Neural progenitor cell (in vitro differentiated cells): ENCODE measurements at places on chromosomes 3 and 15. TPM values are rescaled to one million over a fixed set of nuclear protein-coding genes. Genes with fewer than 3 reads are reported as not detected.

Gene MOBP
- total RNA-seq: not detected in 2 replicates

DNA sequence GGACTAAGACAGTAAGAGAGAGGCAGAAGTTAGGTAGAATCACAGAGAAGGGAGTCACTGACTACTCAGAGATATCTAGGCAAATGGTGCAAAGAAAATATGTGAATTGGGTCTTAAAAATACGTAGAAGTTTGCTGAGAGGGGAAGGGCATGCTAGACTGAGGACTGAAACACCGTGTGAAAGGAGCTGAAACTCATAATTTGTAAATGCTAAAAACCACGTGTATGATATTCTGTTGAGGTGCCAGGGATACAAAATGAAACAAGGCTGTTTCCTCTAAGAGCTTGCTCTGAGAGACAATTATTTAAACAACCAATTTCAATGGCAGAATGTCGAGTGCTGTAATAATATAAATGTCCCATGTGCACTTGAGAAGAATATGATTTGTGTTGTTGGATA lies 47.2 kb downstream of the NCK1 start:
- H3K27me3 ChIP-seq: no peaks in the 10 kb centered on the region
- peaks cover 5% of the 10 kb centered on the region for H3K4me1 ChIP-seq
- H3K27ac ChIP-seq: no peak overlapping the region
- peaks cover 4% of the 10 kb centered on the region for H3K36me3 ChIP-seq

Gene GUCA1C
- not detected in 2 replicates for total RNA-seq

GRCh38 chr15:73578026-73578425 lies 55.2 kb downstream of the NPTN start:
- DNase-seq: no peak
- H3K27me3 ChIP-seq: no peaks in the 10 kb centered on the region
- no peaks in the 10 kb centered on the region for H3K36me3 ChIP-seq
- no peak overlapping the region for H3K27ac ChIP-seq
- H3K4me3 ChIP-seq: no peak overlapping the region
- no peaks in the 10 kb centered on the region for H3K4me1 ChIP-seq

Gene NEK10
- total RNA-seq: 0.54 and 1.1 TPM in 2 replicates

GRCh38 chr3:187197335-187197649 lies at the start of gene RTP1:
Gene RTP1, plus strand, starts transcription at chr3:187197486. Its CDS starts 30 bp downstream, at chr3:187197516.
- no peaks in the 10 kb centered on the region for H3K36me3 ChIP-seq
- no peaks in the 10 kb centered on the region for H3K27me3 ChIP-seq
- H3K4me1 ChIP-seq: peaks cover 8% of the 10 kb centered on the region
- no peak within 1 kb of the TSS for H3K4me3 ChIP-seq
- no peak within 1 kb of the TSS for H3K27ac ChIP-seq

DNA sequence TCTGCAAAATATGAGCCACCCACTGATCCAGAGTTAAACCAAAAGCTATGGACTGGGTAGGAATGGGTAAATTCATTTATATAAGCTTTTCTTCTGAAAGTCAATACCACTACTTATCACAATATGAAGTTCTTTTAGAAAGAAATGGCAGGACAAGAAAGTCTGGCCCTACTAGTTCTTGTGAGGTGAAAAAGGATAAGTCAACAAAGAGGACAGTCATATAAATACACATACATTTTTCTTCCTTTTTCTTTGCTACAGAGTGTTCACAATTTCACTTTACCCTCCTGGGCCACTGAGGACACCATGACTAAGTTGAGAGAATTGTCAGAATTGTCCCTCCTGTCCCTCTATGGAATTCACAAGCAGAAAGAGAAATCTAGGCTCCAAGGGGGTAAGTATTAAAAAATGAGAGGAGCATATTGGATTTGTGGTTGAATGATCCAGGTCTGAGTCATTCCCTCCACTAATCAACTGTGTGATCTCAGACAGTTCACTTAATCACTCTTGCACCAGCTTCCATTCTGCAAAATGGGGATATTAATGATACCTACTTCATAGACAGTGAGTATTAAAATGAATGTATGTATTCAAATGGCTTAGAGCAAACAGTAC lies 27.6 kb downstream of the ACP3 start:
- peaks cover 3% of the 10 kb centered on the region for H3K4me1 ChIP-seq
- H3K4me3 ChIP-seq: no peak overlapping the region
- H3K36me3 ChIP-seq: no peaks in the 10 kb centered on the region
- H3K27ac ChIP-seq: no peak overlapping the region
- no peaks in the 10 kb centered on the region for H3K27me3 ChIP-seq

- H3K27ac ChIP-seq: no peak overlapping the region
- H3K27me3 ChIP-seq: no peaks in the 10 kb centered on the region
- peaks cover 61% of the 10 kb centered on the region for H3K4me1 ChIP-seq
- no peak overlapping the region for H3K4me3 ChIP-seq
- peak; percentile 39 for DNase-seq
- H3K36me3 ChIP-seq: no peaks in the 10 kb centered on the region
These were observed 1.9 kb upstream of the LOXL1 start for GRCh38 chr15:73924171-73924921.

DNA sequence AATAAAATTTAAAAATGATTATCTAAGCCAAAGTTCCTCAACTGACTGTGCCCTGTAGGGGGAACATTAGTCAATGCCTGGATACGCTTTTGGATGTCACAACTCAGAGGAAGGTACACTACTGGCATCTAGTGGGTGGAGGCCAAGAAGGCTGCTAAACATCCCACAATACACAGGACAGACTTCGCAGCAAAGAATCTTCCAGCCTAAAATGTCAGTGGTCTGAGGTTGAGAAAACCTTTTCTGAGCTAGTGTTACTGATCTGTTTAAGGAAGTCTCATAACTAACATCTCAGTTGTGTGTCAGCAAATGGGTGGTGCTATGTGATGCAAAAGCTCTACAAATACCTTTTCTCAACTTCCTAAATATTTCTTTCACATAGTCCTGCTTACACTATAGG lies 20.9 kb upstream of the LDHAL6B start:
- H3K27me3 ChIP-seq: no peaks in the 10 kb centered on the region
- H3K4me3 ChIP-seq: no peak overlapping the region
- no peak overlapping the region for H3K27ac ChIP-seq

DNA sequence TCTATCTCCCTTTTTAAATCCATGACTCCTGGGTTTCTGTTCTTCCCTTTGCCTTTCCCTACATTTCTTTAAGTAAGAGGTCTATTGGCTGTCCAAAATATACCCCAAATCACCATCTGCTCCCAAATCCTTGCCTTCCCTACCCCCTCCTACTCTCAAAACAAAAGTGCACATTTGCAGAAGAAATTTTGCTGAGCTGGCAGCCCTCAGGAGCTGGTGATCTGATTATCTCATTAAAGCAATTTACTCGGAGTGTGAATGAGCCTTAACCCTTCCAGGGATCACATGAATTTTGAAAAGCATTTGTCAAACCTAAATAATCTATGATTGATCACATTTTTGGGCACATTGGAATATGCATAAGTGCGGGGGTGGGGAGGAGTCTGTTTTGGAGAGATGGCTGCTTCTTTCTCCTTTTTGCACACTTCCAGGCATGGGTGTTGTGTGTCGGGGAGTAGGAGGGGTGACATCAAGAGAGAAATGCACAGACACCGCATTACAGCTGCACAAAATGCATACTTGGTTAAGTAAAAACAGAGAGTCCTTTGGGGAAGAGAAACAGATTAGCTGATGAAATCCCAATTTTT lies 892.6 kb downstream of the TUSC7 start:
- H3K36me3 ChIP-seq: no peaks in the 10 kb centered on the region
- H3K4me1 ChIP-seq: peaks cover 31% of the 10 kb centered on the region
- no peak overlapping the region for H3K27ac ChIP-seq

Gene ALDH1L1
- 0.31 and 0.60 TPM in 2 replicates for total RNA-seq

DNA sequence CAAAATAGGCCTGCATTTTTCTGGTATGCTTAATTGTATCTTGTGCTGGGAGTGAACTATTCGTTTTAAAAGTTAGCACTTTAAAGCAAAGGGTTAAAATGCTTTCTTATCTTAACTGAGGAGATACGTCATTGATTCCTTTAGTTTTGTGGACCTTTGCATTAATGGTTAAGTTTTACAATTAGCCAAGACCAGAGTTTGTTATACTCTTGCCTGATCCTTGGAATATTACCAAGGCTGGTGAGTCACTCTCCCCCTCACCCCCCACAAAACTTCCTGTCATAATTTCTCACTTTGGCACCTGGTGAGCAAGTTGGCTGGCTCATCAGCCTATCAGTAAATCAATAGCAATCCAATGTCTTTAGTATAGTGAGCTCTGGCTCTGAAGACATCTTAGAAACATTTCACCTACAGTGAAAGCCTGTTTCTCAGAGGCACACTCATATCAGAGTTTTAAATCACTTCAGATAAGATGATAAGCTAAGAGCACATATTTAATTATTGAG lies 26.7 kb downstream of the SLC2A2 start:
- H3K27ac ChIP-seq: no peak overlapping the region
- no peak for DNase-seq
- no peaks in the 10 kb centered on the region for H3K27me3 ChIP-seq
- H3K36me3 ChIP-seq: no peaks in the 10 kb centered on the region

Gene GOLGA8H
- 0.06 and 0.24 TPM in 2 replicates for total RNA-seq

Gene RASGRP1
- total RNA-seq: 2.5 and 3.8 TPM in 2 replicates
